ENCODE measurements at places on chromosomes 5 and 9.

DNA sequence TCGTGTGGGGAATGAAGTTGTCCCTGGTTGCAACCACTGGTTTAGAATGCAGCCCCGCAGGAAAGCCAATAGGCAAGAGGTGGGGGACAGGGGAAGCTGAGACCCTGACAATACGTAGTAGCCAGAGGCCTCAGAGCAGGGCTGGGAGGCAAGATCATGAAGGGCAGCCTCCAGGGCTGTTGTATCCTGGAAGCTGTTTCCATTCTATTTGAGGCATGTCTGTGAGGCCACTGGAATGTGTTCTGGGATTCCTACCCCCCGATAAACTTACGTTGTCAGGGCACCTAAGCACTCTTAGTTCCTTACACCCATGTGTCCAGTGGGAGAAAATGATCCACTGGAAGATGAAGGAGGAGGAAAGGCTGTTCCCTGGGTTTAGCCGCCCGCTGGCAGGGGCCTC is 177.3 kb downstream of the CFAP90 start:
- DNase-seq: no peak

- DNase-seq: no peak
Measured at GRCh38 chr5:115022303-115022702, 147.4 kb downstream of the TRIM36 start.

DNA sequence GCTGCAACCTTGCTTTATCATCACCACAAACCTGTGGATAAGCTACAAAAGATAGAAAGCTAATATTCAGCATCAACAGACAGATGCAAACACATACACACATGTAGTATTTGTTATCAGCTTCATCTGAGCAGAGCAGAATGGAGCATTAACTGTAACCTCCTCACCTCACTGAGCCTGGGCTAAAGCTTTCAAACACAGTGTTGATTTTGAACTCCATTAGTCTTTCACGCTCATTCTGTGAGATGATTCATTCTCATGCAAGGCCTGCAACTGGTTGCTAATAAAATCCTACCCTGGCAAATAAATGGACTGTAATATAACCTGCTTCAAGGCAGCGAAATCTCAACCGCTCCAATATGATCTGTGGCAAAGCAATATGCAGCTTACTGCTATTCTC is 1360.6 kb upstream of the ACO1 start:
- DNase-seq: no peak

DNA sequence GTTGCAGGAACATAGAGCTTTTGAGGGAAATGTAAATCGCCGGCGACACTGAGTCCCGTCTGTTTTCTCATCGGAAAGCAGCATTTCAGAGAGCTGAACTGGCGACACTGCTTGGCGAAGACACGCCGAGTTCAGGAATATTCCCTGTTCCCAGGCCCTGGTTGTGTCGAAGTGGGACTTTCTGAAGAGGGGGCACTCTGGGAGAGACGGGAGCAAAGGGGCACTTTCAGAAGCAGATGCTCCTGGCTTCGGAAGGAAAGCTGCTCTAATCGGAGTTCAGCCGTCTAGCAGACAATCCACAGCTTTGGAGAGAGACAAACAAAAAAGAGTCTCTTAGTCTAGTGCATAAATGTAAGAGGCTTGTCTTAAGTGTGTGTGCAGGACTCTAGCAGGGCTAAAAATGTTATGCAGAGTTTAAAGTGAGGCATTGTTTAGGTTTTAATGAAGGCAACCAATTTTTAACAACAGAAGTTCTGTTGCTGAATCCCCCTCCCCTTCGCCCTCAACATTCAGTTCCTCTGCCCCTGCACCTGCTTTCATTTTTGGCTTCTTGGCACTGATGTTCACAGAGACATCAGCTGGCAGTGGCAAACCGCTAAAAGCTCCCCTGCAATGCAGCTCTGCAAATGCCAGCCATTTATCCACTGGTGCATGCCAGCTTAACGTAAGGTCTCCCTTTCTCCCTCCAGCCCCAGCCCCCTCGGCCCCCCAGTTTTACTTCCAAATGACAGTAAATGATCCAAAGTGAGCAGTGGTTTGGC is 289.5 kb upstream of the MPDZ start:
- peak; percentile 29 for DNase-seq

GRCh38 chr9:114039484-114039883 is 38.6 kb downstream of the AMBP start:
- no peak for DNase-seq

DNA sequence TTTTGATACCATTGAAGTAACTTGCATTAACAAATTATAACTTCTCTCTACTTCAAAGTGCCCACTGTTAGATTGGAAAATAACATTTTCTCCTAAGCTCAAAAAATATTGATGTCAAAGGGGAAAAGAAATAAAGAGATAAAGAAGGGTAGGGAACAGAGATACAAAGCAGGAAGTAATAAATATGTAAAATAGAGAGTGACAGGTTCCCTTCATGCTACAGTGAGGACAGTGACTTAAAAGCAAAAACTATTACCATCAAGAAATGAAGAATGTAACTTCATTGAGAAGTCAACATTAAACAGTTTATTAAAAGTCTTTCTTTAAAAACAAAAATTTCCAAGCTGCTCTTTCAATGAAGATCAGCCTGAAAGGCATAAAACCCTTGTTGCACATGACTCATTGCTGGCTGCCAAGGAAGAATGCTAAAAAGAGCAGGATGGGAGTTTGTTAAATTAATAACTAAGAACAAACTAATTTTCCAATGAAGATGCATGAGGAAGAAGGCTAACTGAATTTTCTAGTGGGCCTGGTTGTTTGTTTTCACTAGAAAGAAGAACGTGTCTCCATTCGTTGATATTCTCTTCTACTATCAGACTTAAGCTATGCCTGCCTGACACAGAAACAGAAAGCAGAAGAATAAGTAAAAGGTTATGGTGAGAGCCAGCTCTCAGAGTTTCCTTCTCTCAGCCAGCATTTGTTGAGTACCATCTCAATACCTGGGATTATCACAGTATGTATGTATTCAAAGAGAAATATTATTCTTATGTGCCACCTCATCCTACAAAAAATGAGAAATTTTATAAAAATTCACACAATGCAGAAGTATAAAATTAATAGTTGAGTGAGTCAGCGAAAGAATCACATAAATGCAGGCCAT is 197.8 kb upstream of the NREP start:
- no peak for DNase-seq

DNA sequence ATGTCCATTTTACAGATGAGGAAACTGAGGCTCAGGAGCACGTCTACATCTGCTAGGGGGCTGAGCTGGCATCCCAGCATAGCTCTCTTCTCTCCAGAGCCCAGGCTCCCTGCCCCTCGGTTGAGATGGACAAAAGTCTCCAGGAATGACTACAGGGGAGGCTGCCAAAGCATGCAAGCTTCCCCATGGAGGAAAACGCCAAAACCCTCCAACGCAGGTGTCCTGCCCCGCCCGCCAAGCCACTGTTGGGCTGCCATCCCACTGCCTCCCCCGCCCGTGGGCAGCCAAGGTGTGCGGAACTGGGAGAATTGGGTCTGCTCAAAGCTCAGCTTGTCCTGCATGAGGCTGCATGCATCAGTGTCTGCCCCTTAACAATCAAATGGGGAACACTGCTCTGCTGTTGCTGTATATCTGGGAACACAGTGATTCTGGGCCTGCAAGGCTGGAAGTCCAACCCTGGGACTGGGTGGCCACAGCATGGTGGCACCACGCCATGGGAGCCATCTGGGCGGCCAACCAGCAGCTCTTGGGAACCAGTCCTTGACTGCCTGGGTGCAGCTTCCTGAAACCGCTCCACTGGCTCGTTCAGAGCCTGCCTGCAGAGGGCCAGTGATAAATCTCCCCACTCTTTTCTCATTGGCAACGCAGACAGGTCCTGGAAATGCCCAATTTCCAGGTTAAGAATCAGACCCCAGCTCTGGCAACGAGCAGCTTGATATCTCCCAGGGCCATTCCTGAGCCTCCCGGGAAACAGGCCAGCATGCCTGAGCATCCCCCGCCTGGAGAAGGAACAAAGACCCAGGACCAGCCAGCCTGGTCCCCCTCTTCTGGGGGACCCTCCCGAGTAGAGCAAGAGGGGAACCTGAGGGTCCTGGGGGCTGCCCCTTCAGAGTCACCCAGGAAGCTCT is 3.5 kb downstream of the RALGDS start:
- DNase-seq: peak; percentile 74

- no peak for DNase-seq
Measured at GRCh38 chr9:20684875-20685696, 1.0 kb downstream of the FOCAD start.

GRCh38 chr9:73863924-73864323 is 633.2 kb upstream of the RORB start:
- DNase-seq: no peak

GRCh38 chr9:137679695-137680305 is 61.0 kb downstream of the EHMT1 start:
- no peak for DNase-seq

DNA sequence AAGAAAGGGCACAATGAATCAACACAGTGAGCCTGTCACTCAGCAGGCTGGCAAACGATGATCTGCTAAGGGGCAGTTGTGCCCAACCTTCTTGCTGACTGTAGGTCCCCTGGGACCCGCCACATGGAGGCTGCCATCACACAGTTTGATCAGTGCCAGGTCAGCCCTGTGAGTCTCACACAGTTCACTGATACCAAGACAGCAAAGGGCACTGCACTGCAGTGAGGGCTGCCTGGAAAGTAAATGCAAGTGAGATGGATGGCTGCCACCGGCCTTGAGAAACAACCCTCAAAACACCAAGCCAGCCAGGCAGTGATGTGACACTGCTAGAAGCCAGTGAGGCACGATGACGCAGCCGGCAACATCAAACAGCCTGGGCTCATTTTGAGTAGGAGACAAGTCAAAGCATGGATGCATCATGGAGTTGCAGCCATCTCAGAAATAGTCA is 30.3 kb downstream of the FOXD1 start:
- no peak for DNase-seq

GRCh38 chr9:127793093-127793708 is 7.4 kb downstream of the CDK9 start:
- DNase-seq: no peak

DNA sequence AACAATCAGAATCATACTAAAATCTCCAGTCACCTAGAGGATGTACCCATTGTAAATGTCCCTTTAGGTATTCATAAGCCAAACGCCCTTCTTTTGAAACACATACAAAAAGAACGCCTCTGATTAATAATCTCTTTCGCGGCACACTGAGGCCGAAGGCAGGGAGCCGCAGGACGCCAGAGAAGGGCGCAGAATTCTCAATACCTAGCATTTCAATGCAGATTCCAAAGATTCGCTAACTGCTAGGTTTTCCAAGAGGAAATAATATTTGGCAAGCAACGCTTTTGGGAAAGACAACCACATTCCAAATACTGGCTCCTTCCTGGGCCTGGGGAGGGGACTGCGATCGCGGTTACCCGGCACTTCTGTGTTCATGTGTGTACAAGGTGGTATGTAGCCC is 203.3 kb downstream of the MEF2C start:
- DNase-seq: peak; percentile 37

DNA sequence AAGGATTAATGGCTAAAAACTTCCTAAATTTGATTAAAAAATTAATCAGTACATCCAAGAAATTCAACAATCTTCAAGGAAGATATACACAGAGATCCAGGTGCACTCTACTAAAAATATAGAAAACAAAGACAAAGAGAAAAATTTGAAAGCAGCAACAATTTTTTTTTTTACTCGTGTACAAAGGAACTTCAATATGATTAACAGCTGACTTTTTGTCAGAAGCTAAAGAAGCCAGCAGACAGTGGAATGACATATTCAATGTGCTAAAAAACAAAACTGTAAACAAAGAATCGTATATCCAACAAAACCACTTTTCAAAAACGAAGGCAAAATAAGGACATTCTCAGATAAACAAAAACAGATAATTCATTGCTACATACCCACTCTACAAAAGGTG is 234.6 kb downstream of the FSTL4 start:
- DNase-seq: no peak

GRCh38 chr9:120707170-120707569 is 7.1 kb downstream of the MEGF9 start:
- DNase-seq: no peak

GRCh38 chr9:98171176-98171925 is 21.1 kb downstream of the CORO2A start:
- DNase-seq: no peak

DNA sequence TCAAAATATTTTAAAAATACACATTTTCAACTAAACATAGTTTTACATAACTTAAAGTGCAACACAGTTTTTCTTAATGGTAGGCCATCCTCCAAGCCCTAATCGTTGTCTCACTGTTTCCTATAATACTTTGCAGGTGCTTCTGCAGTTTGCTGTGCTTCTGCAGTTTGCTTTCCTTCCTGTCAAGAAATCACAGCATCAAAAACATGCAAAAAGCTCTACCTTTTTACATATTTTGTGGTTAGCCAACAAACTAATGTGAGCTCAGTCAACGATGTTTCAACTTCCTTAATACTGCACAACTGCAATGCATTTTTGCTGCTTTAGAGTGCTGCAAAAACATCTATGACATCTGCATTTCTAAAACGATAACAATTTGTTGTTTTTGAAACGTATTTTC is 25.2 kb downstream of the EMB start:
- no peak for DNase-seq

DNA sequence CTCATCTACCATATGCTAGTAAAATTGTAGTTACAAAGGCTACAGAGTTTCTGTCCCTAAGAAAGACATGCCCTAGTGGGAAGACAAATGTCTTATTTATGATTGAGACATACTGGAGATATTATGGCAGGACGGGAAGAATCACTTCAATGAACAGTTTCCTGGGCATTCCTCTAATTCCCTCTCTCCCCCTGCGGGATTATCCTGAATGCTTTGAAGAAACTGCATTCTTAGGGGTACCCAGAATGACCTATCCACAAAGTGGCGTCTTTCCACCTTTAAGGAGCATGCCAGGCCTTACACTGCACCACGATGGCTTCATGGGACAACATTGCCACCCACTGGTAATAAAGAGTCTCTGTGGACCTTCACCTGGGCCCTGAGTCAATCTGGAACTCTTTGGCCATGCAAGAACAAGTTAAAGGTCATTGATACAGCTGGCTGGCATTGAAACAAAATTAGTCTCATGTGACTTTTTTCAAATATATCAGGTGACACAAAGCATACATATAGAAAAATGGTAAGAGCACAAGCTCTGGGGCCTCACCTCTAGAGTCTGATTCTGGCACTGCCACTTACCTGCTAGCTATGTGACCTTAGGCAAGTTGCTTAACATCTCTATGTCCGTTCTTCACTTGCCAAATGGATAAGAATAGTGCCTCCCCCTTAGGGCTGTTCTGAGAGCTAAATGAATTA is 32.0 kb downstream of the ANKRD55 start:
- DNase-seq: peak; percentile 12
